Sigmoid colon (tissue), 7 donors: ENCODE measurements at places on chromosomes 12 and 14. TPM values are rescaled to one million over a fixed set of nuclear protein-coding genes. Genes with fewer than 3 reads are reported as not detected.

Gene TUBA1B
- 688 TPM for total RNA-seq

- no peak for DNase-seq
Measured at GRCh38 chr12:52091061-52091460, 11.6 kb downstream of the SMIM41 start.

- no peak for DNase-seq
Measured at GRCh38 chr14:91027561-91027960, 32.9 kb downstream of the RPS6KA5 start.

DNA sequence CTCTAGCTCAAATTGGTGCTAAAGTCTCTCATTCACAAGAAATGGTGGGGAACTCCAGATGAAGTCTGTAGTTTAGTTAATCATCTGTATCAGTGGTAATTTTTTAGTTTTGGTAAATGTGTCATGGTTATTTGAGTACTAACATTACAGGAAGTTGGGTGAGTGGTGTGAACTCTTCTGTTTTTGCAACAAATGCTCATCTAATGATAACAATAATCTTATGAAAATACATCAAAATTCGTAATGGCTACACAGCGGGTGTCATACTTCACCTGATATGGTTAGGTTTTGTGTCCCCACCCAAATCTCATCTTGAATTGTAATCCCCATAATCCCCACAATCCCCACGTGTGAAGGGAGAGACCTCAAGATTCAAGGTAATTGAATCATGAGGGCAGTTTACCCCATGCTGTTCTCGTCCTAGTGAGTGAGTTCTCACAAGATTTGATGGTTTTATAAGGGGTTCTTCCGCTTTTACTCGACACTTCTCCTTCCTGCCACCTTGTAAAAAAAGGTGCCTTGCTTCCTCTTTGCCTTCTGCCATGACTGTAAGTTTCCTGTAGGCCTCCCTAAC lies 209.3 kb upstream of the FOXN3 start:
- DNase-seq = no peak

GRCh38 chr12:72313806-72314205 lies 41.6 kb downstream of the TRHDE start:
- no peak for DNase-seq

DNA sequence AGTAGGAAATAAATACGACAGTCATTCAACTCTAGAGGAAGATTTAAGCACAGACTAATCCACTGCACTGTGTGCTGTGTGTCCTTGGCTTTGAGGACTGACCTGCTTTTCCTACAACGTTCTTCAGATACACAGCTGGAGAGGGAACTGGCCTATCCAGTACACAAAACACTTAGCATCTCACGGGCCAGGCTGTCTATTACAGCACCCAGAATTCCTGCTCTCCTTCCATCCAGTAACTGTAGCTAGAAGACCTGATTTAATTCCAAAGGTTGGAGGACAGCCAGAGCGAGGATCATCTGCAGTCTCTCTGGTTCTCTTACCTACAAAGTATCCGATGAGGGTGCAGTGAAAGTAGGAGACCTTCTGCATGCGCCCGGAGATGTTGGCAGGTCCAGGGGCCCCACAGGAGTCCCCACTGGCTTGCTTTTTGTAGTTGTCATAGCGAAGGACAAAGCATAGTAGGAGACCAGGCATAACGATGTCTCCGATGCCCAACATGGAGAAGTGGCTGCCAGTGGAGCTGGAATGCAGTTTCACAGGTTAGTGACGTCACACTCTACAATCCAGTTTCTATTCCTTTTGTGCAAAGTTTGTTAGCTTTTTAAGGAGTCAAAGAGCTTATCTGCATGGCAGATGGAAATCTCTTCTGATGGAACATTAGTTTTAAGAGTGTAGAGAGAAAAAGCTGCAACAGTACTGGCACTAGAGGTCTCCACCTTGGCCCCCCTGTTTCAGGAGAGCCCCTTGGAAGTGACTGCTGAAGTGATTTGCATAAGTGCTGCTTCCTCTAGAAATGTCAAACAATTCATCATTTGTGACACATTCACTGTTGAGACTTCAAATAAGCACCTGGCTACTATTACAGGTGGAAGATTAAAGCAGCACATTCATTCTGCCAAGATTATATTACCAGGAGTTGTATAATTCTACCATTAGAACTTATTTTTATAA lies 41.7 kb downstream of the ACADS start:
- no peak for DNase-seq

DNA sequence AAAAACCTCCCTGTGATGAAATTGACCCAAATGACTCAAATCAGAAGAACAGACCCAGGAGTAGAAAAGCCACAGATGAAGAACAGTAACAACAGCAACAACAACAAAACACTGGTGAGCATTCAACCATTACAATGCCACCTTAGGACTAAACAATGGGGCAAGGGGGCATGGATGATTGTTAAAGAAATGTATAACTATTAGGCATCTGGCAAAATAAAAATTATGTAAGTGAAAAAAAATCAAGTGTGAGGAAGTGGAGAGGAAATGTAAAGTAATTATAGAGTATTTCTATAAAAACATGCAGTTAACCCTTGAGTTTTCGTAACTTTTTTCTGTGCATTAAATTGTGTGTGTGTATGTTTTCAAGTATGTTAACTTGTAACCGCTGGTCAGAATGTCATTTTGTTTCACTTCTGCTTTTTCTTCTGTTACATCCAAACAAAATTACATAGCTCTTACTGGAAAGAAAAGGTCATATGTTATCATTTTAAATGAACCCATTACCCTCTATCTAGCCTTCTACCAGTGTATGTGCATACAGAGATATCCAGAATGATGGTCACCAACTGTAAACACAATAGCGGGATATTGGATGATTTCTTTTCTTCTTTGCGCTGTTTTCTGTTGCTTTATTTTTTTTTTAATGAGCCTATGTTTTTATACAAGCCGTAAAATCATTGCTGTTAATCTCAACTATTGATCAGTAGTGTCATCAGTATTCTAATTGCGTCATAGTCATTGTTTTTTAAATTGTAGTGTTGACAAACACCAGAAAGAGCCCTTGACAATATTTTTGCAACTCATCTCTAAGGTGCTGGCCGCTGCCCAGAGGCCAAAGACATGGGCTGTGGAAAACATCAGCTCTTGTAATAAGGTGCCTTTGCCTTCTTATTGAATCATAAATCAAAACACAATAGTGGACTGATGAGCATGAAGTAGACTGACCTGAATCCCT lies 170.6 kb downstream of the CRADD start:
- no peak for DNase-seq

Gene SMOC1
- 1.3 TPM for total RNA-seq
